ENCODE measurements at places on chromosomes 16 and 17.
A peak's percentile ranks its signal among the peaks of the same experiment; 100 is the strongest.

- DNase-seq, result no peak
Measured at GRCh38 chr17:65346166-65346565, 209.0 kb downstream of the RGS9 start.

DNA sequence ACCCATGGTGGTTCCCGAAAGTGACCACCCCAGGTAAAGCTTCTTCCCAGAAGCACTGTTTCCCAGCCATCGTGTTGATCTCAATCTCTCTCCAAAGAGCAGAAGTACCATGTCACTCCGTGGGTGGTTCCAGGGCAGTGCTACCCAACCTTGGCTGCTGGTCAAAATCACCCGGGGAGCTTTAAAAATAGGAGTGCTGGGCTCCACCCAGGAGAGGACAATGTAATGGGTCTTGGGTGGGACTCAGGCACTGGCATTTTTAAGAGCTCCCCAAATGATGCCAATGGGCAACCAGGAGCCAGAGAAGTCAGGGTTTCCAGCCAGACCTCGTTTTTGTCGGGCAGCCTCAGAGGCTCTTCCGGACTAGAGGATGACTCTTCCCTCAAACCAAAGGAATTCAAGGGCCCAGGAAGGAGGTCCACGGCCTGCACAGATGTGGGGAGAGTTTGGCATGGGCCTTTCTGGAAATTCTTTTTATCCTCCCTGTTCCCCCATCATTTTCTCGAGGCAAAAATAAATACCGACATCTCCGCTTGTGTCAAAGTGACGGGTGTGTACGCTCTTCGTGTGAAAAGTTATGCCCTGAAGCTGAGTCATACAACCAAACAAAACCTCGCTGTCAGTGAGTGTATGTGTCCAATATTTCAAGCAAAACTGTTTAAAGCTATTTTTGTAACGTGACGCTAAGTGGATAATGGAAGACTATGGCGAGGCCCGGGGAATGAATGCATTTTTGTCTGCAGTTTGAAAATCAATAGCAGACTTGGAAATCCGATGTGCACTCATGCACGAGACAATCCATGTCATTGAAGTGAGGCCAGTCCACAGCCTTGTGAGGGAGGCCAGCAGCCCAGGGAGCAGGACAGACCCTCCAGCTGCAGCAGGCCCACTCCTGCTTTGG lies 364.1 kb downstream of the FOXL1 start:
- no peak for DNase-seq

- no peak for DNase-seq
Measured at GRCh38 chr17:47982645-47983390, 11.9 kb downstream of the CDK5RAP3 start.

- DNase-seq, result peak; percentile 74
Measured at GRCh38 chr16:89917773-89918452, 749 bp upstream of the MC1R start.

GRCh38 chr16:53654946-53655345 lies 48.7 kb downstream of the RPGRIP1L start:
- DNase-seq, result no peak

DNA sequence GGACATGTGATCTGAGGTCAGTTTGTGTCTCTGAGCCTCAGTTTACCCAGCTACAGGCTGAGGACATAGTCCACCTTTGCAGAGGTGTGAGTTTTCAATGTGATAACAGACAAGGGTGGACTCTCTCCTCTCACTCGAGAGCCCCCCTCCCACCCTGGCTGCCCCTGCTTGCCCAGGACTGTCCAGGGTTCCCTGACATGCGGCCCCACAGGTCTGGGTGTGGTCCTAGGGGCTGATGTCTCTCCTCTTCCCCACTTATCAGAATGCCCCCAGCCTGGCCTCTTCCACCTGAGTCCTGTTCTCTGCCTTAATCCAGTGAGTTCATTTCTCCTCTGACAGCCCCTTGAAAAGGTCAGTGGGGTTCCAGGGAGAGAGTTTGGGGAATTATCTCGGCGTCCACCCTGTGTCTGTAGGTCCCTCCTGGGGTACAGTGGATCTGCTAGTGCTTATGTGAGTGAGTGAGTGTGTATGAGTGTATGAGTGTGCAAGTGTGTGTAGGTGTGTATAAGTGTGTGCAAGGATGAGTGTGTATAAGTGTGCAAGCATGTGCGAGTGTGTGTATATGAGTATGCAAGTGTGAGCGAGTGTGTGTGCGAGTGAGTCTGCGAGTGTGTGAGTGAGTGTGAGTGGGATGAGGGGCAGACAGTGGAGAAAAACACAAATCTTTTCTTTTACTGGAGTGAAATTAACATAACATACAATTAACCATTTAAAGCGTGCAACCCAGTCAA lies 175.0 kb downstream of the IRF8 start:
- DNase-seq, result no peak

DNA sequence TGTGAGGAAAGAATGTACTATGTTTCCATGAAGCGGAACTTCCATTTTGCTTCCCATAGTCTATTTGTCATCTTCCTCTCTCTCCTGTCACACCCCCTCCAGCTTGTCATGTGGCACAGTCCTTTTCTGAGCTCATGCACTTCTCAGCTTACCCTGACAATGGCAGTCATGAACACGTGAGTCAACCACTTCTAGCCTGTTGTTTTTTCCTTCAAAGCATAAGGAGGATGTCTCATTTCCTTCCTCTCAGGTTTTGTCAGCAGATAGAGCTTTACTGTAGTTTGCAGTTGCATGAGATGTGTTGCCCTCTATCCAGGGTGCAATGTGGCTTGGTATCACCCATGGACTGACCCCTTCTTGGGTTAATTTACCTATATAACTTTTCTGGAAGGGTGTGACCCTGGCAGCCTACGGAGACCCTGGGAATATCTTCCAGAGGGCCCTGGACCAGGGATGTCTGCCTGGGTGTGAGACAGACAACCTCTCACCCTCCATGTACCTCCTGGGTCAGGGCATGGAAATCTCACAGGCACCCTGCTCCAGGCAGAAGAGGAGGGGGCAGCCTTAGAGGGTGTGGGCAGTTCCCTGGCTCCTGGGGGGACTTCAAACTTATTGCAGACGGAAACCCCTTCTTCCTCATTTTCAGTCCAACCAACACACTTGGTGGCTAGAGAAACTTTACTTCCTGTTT lies 4.0 kb upstream of the ZNF267 start:
- peak; percentile 83 for DNase-seq

DNA sequence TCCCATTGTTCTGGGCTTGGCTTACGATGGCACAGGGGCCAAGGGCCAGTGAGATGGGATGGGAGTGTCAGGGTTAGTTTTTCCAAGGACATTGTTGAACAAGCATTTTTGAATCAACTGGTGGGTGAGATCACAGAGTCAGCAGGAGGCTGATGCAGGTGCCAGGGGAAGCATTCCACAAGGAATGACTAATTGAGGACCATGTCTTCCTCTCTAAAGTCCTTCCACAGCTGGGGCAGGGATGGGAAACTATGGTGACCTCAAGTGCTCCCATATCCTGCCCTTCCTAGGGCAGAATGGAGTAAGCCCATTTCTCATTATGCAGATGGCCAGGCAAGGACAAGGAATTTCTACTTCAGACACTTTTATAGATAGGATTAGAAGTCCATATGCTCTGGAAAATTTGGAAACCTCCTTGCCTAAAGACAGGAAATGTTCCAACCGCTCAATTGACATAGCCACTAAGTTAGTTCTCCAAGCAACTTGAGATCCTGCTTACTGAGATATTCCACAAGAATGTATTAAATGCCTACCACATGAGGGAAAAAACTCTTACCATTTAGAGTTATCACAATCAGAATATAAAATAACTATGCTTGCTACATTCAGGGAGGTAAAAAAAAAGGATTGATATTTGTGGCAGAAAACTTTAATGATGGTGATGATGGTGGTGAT lies 21.2 kb upstream of the ENGASE start:
- no peak for DNase-seq
